HFFc6 (cell line): ENCODE measurements at places on chromosomes 6 and 20. TPM values are rescaled to one million over a fixed set of nuclear protein-coding genes. Genes with fewer than 3 reads are reported as not detected.

- DNase-seq: no peak
Measured at GRCh38 chr20:50501972-50502745, 8.0 kb upstream of the PTPN1 start.

- no peak for DNase-seq
Measured at GRCh38 chr20:3235666-3236324, 3.2 kb downstream of the SLC4A11 start.

- peak; percentile 54 for DNase-seq
Measured at GRCh38 chr6:131740161-131740560, 29.3 kb upstream of the CTAGE9 start.

The TNF gene
- 0.12 to 0.34 TPM (median 0.23 TPM) in 3 replicates for total RNA-seq

The PSORS1C2 gene
- not detected in 3 replicates for total RNA-seq

- no peak for DNase-seq
Measured at GRCh38 chr6:15398633-15399275, 152.9 kb downstream of the JARID2 start.

GRCh38 chr6:16898640-16899396 lies 137.6 kb upstream of the ATXN1 start:
- DNase-seq: no peak

DNA sequence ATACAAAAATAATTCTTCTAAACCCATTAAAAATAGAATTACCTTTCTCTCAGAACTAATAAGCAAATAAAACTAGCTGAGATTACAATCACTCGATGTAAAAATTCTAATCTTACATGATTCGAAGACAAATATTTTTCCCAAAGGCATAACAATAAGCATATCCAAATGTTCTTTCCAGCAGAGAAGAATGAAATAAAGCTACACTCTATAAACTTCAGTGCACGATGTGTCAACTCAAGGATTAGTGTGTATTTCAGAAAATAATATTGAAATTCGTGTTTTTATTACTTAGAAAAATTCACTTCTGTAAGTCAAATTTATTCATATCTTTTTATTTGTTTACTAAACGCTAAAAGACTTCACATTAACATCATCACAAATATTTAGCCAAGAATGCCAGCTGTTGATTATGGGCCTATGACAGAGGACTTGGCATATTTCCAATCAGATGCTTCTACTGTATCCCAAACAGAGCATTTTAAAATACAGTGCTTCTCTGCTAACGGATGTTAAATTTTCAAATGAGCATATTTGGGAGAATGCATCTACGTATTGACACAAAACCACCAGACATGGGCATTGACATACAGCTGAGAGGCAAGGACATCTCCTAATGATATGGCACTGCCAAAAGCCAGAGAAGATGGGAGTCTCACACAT lies 54.7 kb upstream of the PDE7B start:
- DNase-seq: no peak

DNA sequence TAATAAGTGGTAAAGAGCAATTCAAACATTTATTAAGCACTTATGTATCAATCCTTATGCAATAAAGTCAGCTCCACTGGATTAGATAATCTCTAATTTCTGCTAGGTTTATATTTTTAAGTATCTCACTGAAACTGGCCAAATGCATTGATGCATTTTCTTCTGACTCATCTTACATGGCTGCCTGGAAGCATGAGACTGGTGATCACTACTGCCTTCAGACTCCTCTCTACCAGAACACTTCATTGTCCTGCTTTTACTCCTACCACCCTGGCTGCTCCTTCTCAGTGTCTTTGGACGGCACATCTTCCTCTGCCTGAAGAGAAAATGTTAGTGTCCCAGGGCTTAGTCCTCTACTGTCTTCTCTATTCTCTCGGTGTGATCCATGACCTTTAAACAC lies 7.4 kb downstream of the CEP85L start:
- DNase-seq: peak; percentile 28

DNA sequence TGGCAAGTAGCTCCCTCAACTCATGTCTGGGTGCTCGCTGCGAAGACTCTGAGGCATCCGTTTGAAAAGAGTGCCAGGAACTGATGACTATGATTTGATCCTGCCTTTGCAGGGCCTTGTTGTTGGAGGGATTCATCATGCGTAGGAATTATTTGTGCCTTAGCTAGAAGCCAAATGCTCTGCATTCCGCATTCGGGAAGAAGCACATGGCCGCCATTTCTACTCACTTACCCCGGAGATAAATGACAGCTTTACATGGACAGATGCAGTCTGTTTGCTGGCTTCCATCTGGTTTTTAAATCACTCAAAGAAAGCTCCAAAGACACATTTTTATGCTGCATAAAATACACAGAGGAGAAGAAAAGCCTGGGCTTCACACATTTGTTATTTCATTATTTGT lies 363.3 kb upstream of the CDH4 start:
- DNase-seq: no peak

- DNase-seq: no peak
Measured at GRCh38 chr6:98241630-98242029, 592.7 kb upstream of the POU3F2 start.

- DNase-seq: no peak
Measured at GRCh38 chr20:20277894-20278335, 90.0 kb upstream of the INSM1 start.

- peak; percentile 21 for DNase-seq
Measured at GRCh38 chr20:12166053-12166717, 248.5 kb downstream of the BTBD3 start.

DNA sequence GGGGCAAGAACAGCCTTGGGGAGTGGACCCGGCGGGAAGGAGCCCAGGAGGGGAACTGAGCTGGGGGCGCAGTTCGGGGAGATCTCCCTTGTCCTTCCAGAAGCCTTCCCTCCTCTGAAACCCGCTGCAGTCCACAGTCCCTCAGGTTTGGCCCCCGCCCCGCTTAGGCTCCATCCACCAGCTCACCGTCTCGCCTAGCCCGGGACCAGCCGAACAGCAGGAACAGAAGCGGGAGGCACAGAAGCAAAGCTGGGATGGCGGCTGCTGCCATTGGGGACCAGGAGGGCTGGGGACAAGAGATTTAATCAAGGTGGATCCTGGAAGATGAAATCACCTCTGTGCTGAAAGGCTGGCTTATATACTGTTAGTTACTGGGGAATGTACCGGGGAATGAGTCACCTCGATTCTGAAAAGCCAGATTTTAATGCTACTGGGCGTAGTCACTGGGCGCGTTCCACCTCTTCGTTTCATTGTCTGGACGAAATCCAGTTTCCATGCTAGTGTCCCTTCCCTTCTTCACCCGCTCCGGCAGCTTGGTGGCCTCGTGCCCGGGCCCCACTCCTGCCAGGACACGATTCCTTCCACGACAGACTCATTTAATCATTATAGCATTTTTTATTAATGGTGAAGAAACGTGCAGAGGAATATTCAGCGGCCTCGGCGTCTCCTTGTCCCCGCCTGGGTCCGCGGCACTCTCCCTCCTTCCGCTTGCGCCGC lies at the start of gene RAET1L:
Gene RAET1L, minus strand, starts transcription at position 332 of the 717 bp plus-strand sequence. Its CDS starts 61 bp downstream, at position 271.
- peak; percentile 59 for DNase-seq

DNA sequence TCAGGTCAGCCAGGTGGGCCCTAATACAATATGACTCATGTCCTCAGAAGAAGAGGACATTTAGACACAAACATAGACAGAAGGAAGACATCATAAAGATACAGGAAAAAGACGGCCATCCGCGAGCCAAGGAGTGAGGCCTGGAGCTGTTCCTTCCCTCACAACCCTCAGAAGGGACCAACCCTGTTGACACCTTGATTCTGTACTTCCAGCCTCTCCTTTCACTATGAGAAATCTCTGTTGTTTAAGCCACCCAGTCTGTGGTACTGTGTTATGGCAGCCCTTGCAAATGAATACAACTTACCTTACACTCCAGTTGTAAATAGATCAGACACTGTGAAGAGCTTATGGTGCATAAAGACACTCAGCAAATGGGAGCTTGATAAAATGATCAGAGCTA lies 199.7 kb downstream of the SAMD5 start:
- DNase-seq: no peak

GRCh38 chr6:53796451-53796780 lies 1.6 kb downstream of the LRRC1 start:
- no peak for DNase-seq

GRCh38 chr6:148776321-148777308 lies 29.8 kb downstream of the UST start:
- peak; percentile 68 for DNase-seq

GRCh38 chr6:116064666-116065065 lies 4.0 kb upstream of the FRK start:
- no peak for DNase-seq

GRCh38 chr6:10230531-10230930 lies 184.3 kb downstream of the TFAP2A start:
- DNase-seq: peak; percentile 61

DNA sequence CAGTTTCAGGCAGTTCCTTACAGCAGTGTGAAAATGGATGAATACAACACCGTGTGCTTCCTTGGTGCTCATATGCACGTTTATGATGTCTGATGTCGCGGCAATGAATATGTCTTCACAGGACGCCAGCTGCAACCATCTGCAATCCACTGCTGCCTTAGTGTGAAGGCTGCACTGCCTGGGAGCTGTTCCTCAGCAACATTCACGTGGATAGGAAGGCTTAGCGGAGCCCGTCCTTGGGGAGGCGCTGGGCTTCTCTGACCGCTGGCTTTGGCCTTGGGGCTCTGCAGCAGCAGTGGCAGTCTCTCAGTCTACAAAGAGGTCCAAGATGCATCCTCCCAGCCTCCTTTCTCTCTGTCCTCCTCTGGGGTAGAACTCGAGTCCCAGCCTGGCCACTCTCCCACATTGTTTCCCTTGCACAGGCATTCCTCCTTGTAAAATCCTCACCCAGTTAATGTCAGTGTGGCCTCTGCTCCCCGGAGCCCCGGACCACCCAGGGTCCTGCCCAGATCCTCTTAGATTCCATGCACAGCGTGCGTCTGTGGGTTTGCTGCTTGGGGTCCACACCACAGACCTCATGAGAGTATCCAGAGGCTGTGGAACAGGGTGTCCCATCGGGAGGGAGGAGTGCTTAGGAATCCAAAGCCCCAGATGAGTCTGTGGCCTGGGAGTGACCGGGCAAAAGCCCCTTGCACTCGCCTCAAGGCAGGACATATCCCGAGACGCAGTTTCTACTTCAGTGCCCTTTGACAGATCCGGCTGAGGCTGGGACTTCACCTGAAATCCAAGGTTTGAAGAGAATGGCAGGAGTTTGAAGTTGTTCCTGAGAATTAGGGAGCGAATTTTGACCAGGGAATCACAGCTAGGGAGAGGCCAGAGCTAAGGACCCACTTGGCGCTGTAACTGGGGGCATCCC lies 181.3 kb downstream of the THBS2 start:
- no peak for DNase-seq

GRCh38 chr6:3085074-3085473 lies 16.8 kb downstream of the RIPK1 start:
- no peak for DNase-seq

DNA sequence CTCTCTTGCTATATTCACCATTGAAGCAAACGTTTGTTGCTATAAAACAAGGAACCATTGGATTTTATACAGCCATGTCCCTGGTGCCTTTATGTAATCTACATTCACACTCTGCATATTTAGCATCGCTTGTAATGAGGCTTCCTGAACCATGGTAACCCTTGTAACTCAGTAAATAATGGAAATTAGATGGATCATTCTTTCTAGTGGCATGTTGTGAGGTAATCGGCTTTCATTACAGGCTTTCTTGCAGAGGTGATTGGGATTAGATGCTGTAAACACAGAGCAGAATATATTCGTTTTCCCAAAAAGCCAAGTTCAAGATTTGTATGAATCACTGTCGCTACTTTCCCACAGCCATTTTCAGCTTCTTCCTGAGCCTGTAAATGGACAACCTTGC lies 36.1 kb downstream of the SMPDL3A start:
- no peak for DNase-seq

The ARMC2 gene
- total RNA-seq: 1.7 to 2.3 TPM (median 2.2 TPM) in 3 replicates

- no peak for DNase-seq
Measured at GRCh38 chr20:2220298-2220697, 75.5 kb upstream of the TGM3 start.

The HAO1 gene
- total RNA-seq: not detected in 3 replicates

- no peak for DNase-seq
Measured at GRCh38 chr20:38986663-38987062, 24.5 kb downstream of the DHX35 start.

- DNase-seq: no peak
Measured at GRCh38 chr6:10585209-10585845, 64.2 kb downstream of the GCNT2 start.

GRCh38 chr6:44558832-44559251 lies 171.3 kb downstream of the CDC5L start:
- DNase-seq: no peak

The MACROD2 gene
- 0.24 to 0.57 TPM in 2 of 3 replicates, not detected in the other for total RNA-seq

DNA sequence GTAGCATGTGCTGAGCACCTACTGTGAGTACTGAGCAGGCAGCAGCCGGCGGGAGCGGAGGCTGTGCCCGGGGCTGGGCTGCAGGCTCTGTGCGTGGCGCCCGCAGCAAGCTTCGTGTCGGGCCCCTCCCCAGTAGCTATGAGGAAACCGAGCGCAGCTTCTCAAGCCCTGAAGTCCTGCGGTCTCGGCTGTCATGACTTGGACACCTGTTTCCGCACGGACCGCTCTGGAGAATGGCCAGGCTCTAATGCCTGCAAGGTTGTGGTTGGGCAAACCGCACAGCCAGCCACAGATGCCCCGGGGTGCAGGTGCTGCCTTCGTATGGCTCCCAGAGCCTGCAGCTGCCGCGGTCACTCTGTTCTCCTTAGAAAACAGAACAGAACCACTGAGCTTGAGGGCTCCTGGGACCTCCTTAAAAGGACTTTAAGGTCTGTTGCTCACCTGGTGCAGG lies 33.7 kb downstream of the PYGB start:
- no peak for DNase-seq

The PRDM1 gene
- total RNA-seq: 7.3 to 10.9 TPM (median 9.7 TPM) in 3 replicates

The PI16 gene
- total RNA-seq: not detected in 3 replicates

- DNase-seq: no peak
Measured at GRCh38 chr6:165222315-165223025, 86.9 kb downstream of the C6orf118 start.

- DNase-seq: no peak
Measured at GRCh38 chr20:17904027-17904426, 64.6 kb downstream of the SNX5 start.

GRCh38 chr20:25321991-25322390 lies 68.6 kb downstream of the ABHD12 start:
- no peak for DNase-seq

- DNase-seq: no peak
Measured at GRCh38 chr6:43858161-43859153, 88.4 kb downstream of the VEGFA start.

The KLC4 gene
- 11.8 and 14.7 TPM in 2 replicates for total RNA-seq

DNA sequence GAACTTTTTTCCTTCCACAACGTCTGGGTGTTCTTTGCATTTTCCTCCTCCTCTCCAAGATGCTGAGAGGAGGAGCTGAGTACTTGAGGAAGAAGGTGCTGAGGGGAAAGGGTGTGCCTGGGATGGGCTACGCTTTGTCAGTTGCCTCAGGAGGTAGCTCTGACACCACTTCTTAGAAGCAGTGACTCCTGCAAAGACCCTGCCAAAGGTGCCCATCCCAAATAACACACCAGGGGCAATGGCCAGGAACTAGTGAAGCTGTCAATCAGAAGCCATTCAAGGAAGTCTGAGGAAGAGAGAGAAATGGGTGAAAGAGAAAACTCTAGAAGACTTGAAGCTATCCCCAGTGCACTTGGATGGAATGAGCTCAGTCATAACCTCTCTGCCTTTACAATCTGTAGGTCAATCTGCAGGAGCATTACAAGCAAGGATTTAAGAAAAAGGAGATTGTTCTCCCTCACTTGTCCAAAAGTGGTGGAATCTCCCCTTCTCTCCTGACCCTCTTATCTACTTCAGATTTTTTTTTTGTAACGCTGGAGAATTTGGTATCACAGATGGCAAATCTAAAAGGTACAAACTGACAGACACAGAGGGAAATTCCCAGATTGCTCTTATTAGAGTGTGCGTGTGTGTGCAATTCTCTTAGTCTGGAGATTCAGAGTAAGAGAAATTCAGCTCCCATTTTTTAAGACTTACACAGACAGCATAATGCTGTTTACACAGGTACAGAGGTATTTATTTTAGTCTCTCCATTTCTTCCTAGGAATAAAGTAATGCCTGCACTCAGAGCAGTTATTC lies 242.6 kb downstream of the GMPR start:
- DNase-seq: no peak
